Stimulated activated CD4-positive, alpha-beta T cell treated with anti-CD3 and anti-CD28 coated beads, TNF-alpha, amount 100 ng/mL, for 1 hour (primary cell): ENCODE measurements at places on chromosomes 6 and 20.

DNA sequence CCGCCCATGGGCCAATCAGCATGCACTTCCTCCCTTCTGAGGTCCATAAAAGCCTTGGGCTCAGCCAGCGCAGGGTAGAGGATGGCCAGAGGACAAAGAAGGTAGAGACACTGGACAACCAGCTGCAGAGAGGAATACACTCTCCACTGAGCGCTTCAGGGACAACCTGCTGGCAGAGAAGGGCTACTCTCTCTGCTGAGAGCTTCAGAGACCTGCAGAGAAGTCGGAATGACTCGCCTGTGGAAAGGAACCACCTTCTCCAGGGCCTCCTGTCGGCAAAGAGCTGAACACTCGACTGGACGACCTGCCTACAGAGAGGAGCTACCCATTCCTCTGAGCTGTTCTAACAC is 31.4 kb upstream of the SLA2 start:
- no peak for DNase-seq

DNA sequence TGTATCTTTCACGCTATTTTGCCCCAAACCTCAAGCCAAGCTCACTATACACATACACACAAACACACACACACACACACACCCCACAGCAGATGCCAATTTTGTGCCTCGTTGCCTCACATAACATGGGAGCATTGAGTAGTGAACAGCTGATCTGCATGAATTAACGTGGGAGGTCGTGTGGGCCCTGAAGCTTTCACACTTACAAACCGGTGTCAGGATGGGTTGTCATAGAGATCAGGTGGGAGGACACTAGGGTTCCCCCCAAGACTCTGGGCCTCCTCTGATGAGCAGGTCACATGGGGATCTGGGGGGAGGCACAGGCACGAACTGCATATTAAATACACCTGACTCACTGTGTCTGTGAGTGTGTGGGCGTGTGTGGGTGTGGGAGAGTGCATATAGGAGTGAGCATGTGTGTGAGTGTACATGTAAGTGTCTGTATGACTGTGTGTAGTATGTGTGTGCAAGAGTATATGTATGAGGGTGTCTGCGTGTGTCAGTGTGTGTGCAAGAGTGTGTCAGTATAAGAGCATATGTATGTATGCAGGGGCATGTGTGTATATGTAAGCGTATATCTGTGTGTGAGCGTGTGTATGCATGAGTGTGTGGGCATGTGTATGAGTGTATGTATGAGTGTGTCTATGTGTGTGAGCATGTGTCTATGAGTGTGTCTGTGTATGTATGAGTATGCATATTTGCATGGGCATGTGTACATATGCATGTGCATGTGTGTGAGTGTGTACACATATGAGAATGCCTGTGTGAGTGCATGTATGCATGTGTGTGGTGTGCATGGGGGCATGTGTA is 370.4 kb downstream of the PREX1 start:
- DNase-seq, result no peak

GRCh38 chr6:12047792-12048432 is 35.8 kb downstream of the HIVEP1 start:
- DNase-seq, result no peak

DNA sequence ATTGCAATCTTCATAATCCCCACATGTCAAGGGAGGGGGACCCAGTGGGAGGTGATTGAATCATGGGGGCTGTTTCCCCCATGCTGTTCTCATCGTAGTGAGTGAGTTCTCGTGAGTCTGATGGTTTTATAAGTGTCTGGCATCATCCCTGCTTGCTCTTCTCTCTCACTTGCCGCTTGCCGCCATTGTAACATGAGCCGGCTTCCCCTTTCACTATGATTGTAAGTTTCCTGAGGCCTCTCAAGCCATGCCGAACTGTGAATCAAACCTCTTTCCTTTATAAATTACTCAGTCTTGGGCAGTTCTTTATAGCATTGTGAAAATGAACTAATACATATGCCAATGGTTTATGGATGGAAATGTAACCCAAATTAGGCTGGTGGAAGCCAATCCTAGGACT is 109.4 kb upstream of the AKAP12 start:
- DNase-seq, result no peak

DNA sequence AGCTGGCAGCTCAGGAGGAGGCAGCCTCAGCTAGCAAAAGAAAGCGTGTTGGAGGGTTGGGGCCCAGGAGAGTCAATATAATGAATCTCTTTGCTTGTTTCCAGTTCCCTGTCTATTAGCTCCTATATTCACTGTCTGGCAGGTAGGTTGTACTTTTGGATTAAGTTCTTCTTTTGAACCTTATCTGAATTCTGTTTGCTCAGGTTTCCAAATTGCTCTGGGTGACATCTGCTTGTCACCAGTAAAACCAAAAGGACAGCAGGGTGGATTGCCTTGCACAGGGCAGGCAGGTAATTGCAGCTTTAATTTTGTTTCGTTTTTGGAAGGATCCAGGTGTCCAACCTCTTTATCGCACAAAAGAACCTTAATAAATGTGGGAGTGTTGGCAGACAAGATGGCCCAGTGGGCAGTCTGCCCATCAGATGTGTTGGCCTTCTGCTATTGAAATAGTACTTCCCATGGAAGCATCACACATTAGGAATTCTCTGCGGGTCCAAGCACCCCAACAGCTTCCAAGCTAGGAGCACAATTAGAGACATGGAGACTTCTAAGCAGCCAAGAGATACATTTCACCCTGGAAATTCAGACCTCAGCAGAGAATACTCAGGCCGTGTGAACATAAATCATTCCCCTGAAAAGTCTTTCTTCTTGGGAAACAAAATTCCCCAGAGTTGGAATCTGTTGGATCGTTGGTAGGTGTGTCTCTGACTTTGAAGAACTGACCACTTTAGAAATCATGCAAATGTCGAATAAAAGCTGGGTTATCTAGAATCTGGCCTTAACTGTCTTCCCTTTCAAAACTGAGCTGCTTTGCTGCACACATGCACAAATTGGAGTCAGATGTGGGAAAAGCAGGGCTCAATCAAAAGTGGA is 286.9 kb upstream of the BMP2 start:
- no peak for DNase-seq

DNA sequence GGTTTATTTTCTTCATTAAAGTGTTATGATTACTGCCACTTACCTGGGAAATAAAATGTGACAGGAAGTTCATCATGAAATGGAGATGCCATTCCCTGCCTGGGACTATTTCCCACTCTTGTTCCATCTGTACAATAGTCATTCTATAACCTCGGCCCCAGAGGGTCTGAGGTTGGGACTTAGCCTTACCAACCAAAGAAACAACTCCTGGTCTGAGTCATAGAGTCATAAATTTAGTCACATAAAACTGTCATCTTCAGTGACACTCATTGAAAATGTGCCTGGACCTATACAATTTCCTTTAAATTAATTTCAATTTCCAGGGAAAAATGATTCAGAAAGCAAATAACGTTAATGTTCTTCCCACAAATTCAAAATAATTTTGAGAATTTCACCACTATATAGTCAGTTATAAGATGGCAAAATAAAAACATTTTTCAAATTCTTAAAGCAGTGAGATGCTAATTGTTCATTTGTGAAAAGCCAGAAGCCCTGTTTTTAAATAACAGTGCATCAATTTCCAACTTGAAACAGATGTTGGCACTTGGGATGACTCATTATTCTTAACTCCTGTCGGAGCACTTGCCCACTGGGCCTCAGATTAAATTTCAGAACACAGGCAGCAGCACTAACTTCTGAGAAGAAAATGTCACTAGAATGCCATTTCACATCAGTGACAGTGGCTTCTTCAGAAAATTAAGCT is 201.2 kb upstream of the SMLR1 start:
- DNase-seq, result no peak

GRCh38 chr20:25000268-25000801 is 7.8 kb upstream of the APMAP start:
- DNase-seq, result no peak

GRCh38 chr6:3259491-3259958 is 778 bp downstream of the PSMG4 start:
- peak; percentile 21 for DNase-seq

- DNase-seq, result no peak
These were observed 401.8 kb downstream of the SAMD5 start for GRCh38 chr6:147910281-147910680.

GRCh38 chr6:136230219-136230853 is 19.8 kb downstream of the MTFR2 start:
- no peak for DNase-seq

DNA sequence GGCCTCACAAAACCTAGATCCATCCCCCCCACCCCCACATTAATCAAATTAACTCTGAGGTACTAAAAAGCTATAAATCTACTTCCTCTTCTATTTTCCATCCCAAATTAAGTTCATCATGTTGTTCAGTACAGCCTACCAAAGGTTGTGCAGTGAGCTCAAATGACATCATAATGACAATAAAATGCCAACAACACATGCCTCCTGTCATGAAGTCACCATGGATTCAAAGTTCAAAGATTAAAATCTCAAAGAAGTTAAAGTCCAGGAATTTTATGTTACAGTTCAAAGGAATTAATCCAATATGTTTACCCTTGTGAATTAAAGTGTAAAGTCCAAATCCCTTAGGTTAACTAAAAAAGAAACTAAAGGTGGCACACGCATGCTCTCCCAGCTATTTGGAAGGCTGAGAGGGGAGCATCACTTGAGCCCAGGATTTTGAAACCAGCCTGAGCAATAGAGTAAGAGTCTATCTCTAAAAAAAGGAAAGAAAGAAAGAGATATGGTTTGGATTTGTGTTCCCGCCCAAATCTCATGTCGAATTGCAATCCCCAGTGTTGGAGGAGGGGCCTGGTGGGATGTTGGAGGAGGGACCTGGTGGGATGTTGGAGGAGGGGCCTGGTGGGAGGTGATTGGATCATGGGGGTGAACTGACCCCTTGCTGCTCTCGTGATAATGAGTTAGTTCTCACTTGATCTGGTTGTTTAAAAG is 25.7 kb upstream of the SIRT5 start:
- DNase-seq, result no peak
